ENCODE measurements at places on chromosomes 7 and 10. TPM values are rescaled to one million over a fixed set of nuclear protein-coding genes. Genes with fewer than 3 reads are reported as not detected.

Gene ARHGAP21
- 49.7 TPM for total RNA-seq

Gene C10orf67
- total RNA-seq, result 0.35 TPM

Gene PTN
- total RNA-seq, result 10.6 TPM

Gene FAM25A
- total RNA-seq, result not detected

Gene IKZF1
- total RNA-seq, result 27.8 TPM

Gene PBLD
- total RNA-seq, result 6.2 TPM

Gene SAMD9
- 2.3 TPM for total RNA-seq

Gene CFAP69
- total RNA-seq, result 3.8 TPM

Gene NAT16
- total RNA-seq, result not detected

Gene AKAP9
- 46.0 TPM for total RNA-seq

Gene NPFFR1
- total RNA-seq, result not detected

All from heart left ventricle (tissue), 16 donors.